ENCODE measurements at places on chromosomes 6 and 20.

- peak; percentile 99 for DNase-seq
Measured at GRCh38 chr20:40339661-40340449, 349.2 kb downstream of the MAFB start.

DNA sequence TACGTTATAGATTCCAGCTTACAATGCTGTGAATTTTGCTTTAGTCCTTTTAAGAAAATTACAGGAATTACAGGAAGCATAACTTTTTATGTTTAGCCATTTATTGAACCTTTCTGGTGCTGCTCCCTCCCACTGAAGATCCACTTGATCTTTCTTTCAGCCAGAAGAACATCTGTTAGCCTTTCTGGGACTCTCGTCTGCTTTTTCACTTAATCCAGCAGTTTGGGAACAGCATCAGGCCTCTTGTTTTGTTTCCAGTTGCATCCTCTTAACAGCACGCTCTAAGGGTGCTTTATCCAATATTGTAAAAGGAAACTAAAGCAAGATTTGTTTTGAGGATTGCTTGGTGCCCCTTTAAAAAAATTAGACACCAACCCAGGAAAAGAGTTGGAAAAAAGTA is 10.3 kb upstream of the CYP24A1 start:
- no peak for DNase-seq

GRCh38 chr6:30810813-30811339 is 66.5 kb upstream of the IER3 start:
- DNase-seq = no peak

- DNase-seq = peak; percentile 92
Measured at GRCh38 chr6:18122128-18123093, at the start of gene NHLRC1. Gene NHLRC1 (minus strand): TSS chr6:18122677. CDS start chr6:18122606, 71 bp downstream.

DNA sequence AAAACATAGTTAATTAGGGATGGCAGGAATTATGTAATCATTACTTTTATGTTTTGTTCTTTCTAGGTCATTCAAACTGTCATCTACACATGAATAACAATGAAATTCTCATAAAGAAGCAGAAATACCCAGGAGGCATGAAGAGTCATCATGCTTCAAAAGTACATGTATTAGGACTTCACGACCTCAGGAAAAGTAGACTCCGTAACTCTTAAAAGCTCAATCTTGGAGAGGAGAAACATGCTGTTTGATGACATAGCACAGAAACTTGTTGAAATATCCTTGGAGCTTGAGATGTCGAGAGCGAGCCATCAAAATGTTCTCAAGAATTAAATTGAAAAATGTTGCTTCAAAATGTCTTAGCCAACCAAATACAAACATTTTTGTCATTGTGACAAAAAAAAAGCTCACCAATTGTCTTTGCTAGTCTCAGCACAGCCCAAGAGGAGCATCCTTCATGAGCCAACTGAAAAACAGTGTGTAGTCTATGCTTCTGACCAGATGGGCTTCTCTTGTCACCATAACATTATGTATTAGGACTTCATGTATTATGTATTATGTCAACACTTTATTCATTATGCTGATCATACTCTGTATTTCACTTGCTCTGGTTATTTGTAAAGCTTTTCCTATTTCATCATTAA is 28.2 kb upstream of the ANKEF1 start:
- DNase-seq = no peak

- DNase-seq = no peak
Measured at GRCh38 chr6:30676660-30677285, 4.0 kb upstream of the DHX16 start.

DNA sequence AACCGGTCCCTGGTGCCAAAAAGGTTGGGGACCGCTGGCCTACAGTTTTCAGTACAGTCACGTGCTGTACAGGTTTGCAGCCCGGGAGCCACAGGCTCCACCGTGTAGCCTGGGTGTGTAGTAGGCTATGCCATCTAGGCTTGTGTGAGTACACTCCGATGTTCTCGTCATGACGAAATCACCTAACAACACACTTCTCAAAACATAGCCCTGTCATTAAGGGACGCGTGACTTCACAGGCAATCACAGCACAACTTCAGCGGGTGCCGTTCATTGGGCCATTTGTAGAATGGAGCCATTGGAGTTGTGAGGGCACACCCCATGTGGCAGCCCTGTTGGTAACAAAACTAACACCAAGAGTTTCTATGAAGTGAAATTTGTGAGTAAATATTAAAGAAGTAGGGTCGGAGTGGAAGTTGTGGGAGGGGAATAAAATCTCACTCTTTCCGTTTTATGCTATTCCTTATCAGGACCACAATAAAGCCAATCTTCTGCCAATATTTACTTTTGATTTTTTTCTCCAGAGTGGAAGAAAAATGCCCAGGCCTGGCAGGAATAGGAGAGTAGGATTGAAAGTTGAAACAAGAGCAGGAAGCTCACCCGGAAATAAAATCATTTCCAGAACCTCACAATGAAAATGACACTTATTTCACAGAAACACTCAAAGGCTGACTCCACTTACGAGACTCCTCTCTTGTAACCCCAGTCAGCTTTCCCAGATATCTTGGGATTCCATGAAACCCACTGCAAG is 63.7 kb upstream of the PTPN1 start:
- DNase-seq = peak; percentile 70

Measured in inflammatory macrophage treated with lipopolysaccharide for 4 hours (primary cell).